ENCODE measurements at places on chromosomes 4 and X. TPM values are rescaled to one million over a fixed set of nuclear protein-coding genes. Genes with fewer than 3 reads are reported as not detected.
A peak's percentile ranks its signal among the peaks of the same experiment; 100 is the strongest.

- DNase-seq = no peak
Measured at GRCh38 chr4:166655705-166656104, 578.6 kb downstream of the SPOCK3 start.

DNA sequence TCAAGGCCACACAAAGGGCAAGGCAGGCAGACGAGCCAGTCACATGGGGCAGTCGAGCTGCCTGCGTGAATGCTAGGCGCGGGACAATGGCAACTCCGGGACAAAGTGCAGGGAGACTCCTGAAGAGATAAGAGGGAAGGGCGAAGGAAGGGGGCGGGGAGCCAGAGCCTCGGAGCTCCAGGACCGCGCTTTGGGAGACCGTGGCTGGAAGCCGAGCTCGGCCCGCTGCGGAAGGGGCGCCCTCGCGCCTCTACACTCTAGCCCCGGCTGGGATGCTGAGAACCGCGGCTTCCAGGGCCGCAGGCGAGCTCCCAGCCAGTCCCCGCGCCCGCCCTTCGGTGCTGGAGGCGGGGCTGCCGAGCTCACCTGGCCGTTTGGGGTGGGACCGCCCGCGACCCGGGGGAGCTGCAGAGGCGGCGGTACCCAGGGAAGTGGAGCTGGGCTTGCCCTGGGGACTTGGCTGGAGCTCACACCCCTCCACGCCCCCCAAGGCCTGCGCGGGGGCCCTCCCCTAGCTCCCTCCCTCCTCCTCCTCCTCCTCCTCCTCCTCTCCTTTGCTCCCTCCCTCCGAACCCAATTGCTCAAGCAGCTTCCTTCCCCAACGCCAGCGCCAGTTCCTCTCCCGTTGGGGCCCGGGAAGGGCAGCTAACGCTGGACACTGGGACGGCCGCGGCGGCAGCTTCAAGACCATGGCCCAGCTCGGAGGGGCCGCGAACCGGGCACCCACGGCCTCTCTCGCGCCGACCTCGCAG, at the start of gene SOWAHD:
TSS of gene SOWAHD (plus strand) at position 610 of the 752 bp plus-strand sequence. CDS start at position 690, 80 bp downstream.
- DNase-seq = no peak

GRCh38 chr4:163171590-163171989, 4.9 kb upstream of the NAF1 start:
- DNase-seq = no peak

GRCh38 chrX:39750256-39750790, 347.4 kb downstream of the BCOR start:
- DNase-seq = no peak

GRCh38 chrX:143306991-143307937, 210.0 kb downstream of the SPANXN3 start:
- DNase-seq = no peak

- DNase-seq = no peak
Measured at GRCh38 chr4:86269354-86269753, 90.5 kb downstream of the MAPK10 start.

DNA sequence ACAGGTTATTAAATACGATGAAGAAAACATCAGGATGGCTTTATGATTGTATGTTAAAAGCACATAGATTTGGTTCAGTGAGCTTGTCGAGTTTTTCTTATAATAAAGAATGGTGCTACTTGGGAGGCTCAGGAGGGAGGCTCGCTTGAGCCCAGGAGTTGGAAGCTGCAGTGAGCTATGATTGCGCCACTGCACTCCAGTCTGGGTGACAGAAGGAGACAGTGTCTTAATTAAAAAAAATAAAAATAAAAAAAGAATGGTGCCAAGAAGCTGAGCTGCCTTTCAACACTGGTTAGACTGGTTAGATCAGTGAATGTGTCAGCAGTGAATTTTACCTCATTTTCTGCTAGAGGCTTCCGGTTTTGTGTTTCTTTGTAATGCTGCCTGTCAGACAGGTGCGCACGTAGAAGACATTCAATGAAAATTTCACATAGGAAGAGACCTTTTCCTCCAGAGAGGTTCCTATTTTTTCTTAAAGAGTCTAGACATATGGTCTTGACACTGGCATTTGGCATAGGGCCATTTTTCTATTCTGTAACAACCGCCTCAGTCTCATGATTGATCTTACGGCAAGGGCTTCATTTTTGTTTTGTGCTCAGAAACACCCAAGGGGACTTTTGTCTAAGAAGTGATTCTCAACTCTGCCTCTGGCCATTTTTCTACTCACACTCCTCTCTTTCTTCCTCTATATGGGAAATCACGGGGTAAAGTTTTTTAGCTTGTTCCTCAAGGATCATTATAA, 15.0 kb upstream of the ARSF start:
- no peak for DNase-seq

- no peak for DNase-seq
Measured at GRCh38 chrX:93695981-93696380, 22.0 kb downstream of the FAM133A start.

DNA sequence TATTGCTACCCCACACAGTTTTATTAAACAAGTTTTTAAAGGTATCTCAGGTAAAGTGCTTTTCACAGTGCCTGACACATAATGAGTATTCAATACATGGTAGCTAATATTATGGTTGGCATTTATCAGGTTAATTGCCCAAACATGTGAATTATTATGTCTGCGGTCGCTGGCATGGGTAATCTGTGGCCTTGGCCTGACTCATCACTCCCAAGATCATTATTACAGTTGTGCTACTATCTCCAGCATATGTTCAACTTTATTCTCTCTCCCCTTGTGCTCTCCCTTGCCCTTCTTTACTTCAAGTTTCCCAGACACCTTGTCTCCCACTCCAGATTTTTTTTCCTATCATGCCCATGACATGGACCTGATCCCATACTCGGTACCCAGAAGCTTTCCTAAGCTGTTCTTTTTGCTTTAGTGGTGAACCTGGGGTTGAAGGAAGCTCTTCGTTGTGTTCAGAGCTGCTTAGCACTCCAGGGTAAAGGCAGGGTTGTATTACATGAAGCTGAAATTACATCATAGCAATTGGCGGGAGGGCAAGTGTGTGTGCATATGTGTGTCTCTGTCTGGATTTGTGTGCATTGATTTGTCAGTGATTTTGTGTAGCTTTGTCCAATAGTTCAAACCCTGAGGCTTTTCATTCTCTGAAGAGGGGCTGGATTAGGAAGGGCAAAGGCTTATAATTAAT, 176.5 kb upstream of the NRK start:
- peak; percentile 13 for DNase-seq

DNA sequence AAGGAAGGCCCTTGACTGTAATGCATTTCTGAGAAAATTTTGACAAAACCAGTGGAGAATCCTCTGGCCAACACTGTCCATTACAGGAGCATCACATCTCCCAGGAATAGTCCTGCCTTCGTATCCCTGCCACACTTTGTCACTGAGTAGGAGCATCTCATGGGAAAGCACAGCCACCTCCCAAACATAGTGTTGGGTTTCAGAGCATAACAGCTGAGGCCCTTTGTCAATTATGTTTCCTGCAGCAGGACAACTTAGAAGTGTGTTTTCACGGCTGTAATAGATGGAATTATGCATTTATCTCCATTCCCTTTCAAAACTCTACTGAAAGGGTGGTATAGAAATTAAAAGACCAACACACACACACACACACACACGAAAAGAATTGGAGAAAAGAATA, 91.1 kb upstream of the SMAD1 start:
- DNase-seq = no peak

DNA sequence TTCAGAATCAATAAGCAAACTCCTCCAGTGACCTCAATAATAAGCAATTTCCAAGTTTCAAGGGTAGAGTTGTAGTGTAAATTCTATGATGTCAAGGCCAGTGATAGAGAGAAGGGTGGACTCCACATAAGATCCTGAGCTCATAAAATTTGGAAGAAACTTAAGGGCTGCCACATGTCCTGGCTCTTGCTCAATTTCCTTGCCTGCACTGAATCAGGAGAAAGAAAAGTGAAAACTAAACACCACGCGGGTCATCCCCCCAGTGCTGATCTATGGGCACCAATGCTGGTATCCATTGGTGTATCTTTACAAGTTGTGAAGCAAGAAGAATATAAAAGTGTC, 392.0 kb upstream of the INTU start:
- DNase-seq = peak; percentile 36

DNA sequence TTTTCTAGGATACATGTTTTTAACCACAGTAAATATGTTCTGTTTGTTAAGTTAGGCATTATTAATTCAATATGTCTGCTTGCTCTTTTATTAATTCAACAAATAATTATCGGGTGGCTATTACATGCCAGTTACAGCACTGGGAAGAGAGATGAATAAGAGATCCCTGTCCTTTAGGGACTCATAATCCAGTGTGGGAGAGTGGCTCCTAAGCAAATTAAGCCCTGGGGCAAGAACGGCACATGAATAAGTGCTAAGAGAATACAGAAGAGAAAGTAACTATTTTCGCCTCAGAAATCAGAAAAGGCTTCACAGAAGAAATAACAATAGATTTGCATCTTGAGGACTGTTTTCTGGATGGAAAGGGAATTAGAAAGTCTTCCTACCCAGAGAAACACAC, 236.7 kb downstream of the NR3C2 start:
- no peak for DNase-seq

- DNase-seq = peak; percentile 26
Measured at GRCh38 chr4:130419211-130419975, 1323.4 kb downstream of the C4orf33 start.

- DNase-seq = no peak
Measured at GRCh38 chrX:151725338-151725614, 9.3 kb upstream of the CNGA2 start.

DNA sequence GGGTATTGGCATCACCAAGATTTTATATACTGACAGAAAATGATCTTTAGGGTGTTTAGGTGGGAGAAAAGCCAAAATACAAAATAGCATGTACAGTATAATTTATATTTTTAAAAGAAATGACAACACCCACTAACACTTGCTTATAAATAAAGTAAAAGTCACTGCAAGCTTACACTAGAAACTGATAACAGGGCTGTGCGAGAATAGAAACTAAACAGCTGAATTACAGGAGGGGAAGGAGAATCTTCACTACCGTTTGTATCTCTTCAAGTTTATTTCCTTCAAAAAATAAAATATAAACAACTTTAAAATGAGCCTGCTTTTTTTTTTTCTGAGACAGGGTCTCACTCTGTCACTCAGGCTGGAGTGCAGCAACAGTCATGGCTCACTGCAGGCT, 22.8 kb downstream of the GRSF1 start:
- DNase-seq = no peak

DNA sequence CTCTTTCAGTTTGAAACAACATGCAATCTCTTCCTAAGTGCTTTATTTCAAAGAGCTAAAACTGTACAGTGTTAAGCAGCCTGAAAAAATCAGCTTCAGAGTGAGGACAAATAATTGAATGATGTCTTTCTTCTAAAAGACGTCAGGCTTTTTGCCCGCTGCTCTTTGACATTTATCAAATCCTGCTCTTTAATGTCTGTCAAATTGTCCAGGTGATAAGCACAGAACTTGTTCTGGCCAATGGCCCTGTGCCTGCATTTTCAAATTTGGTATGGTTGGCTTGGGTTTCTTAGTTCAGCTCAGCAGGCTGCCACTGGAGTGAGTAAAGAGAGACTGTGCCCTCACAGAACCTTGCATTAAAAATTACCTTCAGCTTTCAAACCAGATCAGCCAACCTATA, 712.9 kb upstream of the LCORL start:
- no peak for DNase-seq

GRCh38 chr4:47513461-47513860, 28.4 kb downstream of the ATP10D start:
- DNase-seq = no peak

DNA sequence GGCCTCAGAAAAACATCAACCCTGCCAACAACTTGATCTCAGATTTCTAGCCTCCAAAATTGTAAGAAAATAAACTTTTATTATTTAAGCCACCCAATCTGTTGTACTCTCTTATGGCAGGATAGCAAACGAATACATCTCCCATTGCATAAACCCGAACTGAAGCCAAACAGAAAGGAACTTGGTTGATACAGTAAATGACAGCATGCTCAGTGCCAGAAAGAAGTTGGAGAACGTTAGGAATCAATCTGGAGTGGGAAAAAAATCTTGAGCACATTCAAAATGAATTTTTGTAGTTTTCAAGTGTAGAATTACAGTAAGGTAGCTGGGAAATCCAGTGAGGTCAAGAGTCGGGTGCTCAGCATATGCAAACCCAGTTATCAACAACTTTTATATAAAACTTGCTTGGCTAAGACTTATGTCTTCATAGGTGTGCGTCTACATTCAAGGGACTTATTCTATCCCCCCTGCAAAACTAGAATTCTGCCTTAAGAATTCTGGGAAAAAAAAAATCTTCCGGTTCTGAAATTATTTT, 157.5 kb upstream of the ANKRD50 start:
- DNase-seq = no peak

GRCh38 chrX:44483965-44484606, 58.6 kb downstream of the FUNDC1 start:
- DNase-seq = no peak

DNA sequence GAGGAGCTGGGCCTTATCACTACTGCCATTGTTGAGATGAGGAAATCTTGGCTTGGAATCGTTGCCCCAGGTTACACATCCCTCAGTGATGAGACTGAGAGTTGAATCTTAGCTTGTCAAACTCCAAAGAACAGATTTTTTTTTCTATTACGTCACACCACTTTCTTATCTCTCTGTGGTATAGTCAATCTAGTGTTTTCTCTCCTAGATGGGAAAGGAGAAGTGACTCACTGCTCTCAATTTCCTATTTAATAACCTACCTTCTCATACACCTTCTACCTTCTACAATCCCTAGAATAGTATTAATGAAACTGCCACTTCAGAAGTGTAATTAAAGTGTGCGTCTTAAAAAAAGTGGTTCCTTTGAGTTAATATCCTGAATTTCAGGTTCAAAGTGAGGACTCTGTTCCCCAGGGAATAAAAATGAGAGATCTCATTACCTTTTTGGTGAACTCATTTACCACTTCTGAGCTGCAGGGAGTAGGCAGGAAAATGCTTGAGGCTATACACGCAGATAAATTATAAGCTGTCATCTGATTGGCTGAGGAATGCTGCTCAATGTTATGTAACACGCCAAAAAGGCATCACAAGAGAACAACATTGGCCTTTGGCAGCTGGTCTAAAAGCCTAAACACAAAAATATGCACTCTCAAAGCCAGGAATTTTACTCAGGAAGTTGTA, 59.3 kb downstream of the MAD2L1 start:
- DNase-seq = peak; percentile 78

DNA sequence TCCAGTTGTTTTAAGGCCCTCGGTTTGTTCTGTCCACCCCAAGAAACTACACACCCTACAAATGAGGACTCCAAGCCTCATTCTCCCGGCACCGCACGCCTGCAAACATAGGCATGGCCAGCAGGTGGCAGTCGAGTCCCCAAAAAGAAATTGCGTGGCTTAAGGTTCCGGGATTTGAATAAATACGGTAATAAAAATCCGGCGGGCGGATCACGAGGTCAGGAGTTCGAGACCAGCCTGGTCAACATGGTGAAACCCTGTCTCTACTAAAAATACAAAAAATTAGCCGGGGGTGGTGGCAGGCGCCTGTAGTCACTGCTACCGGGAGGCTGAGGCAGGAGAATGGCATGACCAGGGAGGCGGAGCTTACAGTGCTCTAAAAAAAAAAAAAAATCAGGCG, 21.8 kb upstream of the CSF2RA start:
- peak; percentile 3 for DNase-seq

GRCh38 chrX:989959-990510, 222.4 kb downstream of the CRLF2 start:
- peak; percentile 95 for DNase-seq

The IL2 gene
- not detected for total RNA-seq

The NUP54 gene
- total RNA-seq = 70.6 TPM

The NPY2R gene
- total RNA-seq = not detected

The GPRASP1 gene
- 5.8 TPM for total RNA-seq

The PCYT1B gene
- total RNA-seq = 0.17 TPM

The SLC25A31 gene
- total RNA-seq = not detected

The NMU gene
- total RNA-seq = not detected

The MAGEA6 gene
- total RNA-seq = not detected

The PPEF2 gene
- not detected for total RNA-seq

The HSFX3 gene
- not detected for total RNA-seq

Measured in fibroblast of lung (primary cell).